ENCODE measurements at places on chromosomes 2 and 18.

GRCh38 chr2:62205554-62205953 lies 9.6 kb downstream of the B3GNT2 start:
- no peak for DNase-seq

- DNase-seq: no peak
Observed at GRCh38 chr2:237790353-237790752, 8.2 kb upstream of the RBM44 start.

GRCh38 chr2:15584767-15585469 lies 6.8 kb upstream of the DDX1 start:
- no peak for DNase-seq

DNA sequence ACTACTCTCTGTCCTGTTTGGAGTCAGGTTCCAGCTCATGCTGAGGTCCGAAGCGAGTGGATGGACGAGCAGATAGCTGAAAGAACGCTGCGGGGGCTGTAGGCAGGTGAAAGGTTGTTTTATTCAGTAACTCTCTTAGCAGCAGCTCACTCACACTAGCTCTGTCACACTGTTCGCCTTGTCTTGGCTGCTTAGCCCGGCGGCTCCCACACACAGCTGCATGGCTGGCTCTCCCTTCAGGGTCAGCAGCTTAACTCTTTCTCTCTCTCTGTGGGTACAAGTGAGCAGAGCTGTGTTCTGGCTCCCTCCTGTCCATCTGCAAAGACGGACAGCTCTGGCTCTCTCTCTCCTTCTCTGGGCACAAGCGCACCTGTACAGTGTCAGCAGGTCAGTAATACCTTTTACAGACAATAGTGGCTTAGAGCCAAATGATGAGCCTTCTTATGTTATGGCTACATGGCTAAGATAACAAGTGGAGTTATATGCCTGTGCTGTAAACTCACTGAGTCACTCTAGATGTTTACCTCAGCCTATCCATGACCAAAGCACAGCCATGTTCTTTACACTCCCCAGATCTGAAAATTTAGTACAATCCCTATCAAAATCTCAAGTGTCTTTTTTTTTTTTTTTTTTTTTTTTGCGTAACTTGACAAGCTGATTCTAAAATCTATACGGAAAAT lies 149.3 kb downstream of the GALNT1 start:
- DNase-seq: no peak

Data from stimulated activated CD8-positive, alpha-beta memory T cell treated with anti-CD3 and anti-CD28 coated beads, Interleukin-7, amount 100 ng/mL, for 24 hours (primary cell).